ENCODE measurements at places on chromosomes 7 and 10. TPM values are rescaled to one million over a fixed set of nuclear protein-coding genes. Genes with fewer than 3 reads are reported as not detected.

DNA sequence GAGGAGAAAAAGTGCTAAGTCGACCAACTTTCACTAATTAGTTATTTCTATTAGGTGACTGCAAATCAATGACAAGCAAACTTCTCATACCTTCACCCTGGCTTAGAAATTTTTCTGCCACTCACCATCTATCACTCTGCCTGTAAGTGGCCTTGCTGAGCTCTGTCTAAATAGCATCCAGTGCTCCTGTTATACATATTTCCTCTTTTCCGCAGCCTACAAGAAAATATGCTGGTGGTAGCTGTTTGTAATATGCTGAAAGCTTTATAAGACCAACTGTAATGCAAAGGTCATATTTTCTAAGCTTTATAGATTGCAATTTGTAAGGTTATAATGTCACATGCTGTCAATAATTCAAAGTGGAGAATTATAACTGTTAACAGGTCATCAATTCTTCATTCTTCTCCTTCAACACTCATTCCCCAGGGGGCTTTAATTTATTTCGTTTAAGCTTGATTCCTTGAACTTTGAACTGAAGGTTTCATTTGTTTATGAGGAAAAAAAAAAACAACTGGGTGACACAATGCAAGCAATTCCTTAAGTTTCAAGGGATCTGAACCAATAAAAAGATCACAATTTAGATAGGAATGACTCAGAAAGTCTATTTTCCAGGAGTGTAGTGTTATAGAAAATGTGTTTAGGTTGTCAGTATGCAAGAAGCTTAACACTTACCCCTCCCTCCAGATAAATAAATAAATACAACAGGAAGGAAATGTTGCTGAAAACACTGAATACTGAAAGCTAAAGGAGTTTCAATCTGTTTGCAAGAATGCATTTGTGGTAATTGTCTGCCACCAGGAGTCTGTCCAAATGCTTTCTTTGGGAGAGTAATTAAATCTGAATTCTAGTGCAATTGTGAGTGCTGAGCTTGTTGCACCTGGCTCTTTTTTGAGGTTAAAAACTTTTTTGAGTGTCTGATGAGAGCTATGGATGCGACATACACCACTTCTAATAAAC, 183.7 kb downstream of the SORCS1 start:
- no peak overlapping the region for H3K27ac ChIP-seq
- no peak overlapping the region for H3K4me3 ChIP-seq
- H3K27me3 ChIP-seq = no peaks in the 10 kb centered on the region

The LEP gene
- not detected for total RNA-seq

DNA sequence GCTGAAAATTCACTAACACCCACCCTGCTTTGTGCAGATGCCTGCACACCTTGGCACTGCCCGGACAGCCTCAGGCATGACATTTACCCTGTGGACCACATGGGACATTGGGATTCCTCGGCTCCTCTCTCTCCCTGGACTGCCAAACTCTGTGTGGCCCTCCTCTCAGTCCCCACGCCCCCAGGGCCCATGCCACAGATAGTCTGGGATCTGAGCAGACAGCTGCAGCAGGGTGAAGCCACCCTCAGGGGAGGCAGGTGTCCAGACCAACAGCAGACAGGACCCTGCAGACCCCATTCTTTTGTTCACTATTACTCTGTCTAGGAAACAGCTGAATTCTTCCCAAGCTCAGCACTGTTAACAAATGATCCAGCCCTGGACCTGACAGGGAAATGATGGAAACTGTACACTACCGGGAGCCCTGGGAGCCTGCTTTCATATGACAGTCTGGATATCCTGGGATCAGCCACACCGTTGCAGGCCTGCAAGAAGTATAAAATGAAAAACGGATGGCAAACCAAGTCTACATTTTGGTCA, 83.4 kb downstream of the VOPP1 start:
- H3K27ac ChIP-seq = no peak overlapping the region
- no peaks in the 10 kb centered on the region for H3K27me3 ChIP-seq
- H3K36me3 ChIP-seq = peaks cover 9% of the 10 kb centered on the region
- H3K4me1 ChIP-seq = no peaks in the 10 kb centered on the region
- H3K4me3 ChIP-seq = no peak overlapping the region
- DNase-seq = no peak

The ZP3 gene
- total RNA-seq = 4.8 TPM

The SPDYE1 gene
- not detected for total RNA-seq

DNA sequence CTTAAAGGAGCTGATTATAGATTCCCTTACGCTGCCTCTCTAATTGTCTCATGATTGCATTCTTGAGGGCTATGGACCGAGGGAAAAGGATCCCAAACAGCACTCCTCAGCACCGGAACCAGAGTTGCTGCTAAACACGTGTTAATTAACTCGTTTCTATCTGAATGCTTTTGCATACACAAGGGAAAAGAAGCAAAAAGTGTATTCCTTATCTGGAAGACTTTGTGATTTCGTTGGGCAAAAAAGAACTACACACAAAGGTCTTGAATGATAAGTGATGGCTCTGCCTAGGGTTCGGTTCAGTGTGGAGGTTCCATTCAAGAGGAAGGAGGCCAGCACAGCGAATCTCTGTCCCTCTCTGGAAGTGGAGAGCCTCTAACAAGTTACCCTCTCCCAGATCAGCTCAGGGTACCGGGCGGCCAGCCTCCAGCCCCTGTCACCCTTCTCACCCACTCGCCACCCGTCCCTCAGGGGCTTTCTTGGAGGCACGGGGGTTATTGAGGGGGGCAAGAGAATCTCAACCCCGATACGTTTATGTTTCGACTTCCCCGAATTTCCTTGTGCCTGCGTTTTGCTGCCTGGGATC, 515 bp upstream of the SLC4A2 start:
- H3K4me1 ChIP-seq = peaks cover 24% of the 10 kb centered on the region
- H3K4me3 ChIP-seq = peak overlapping the region; percentile 46
- peak overlapping the region; percentile 96 for H3K27ac ChIP-seq
- H3K27me3 ChIP-seq = no peaks in the 10 kb centered on the region
- peak; percentile 44 for DNase-seq
- no peaks in the 10 kb centered on the region for H3K36me3 ChIP-seq

GRCh38 chr10:28988980-28989379, 299.9 kb upstream of the LYZL1 start:
- no peaks in the 10 kb centered on the region for H3K27me3 ChIP-seq
- no peak overlapping the region for H3K27ac ChIP-seq
- no peaks in the 10 kb centered on the region for H3K36me3 ChIP-seq
- DNase-seq = no peak

DNA sequence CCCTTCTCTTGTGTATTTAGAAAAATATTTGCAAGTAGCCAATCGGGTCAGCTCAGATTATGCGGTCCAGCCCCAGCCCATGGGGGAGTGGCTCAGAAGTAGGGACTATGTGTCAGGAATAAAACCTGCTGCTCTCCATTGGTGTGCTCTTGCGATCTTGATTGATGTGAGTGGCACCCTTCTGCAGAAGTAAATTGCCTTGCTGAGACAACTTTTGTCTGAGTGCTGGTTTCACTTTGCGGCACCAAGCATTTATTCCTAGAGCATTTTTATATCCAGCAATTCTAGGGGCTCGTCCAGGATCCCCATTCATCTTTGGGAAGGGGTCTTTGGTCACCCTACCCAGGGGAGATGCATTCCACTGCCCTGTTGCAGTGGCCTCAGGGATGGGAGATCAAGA, 26.1 kb upstream of the FAM221A start:
- H3K4me1 ChIP-seq = no peaks in the 10 kb centered on the region
- H3K4me3 ChIP-seq = no peak overlapping the region
- no peak overlapping the region for H3K27ac ChIP-seq
- H3K27me3 ChIP-seq = no peaks in the 10 kb centered on the region
- no peak for DNase-seq

DNA sequence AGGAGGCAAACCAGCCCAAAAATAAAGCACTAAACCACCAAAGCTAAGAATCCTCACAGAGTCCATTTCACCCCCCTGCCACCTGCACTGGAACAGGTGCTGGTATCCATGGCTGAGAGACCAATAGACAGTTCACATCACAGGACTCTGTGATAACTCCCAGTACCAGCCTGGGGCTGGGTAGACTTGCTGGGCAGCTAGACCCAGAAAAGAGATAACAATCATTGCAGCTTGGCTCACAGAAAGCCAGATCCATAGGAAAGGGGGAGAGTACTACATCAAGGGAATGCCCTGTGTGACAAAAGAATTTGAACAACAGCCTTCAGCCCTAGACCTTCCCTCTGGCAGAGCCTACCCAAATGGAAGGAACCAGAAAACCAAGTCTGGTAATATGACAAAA, 13.6 kb upstream of the SLC25A28 start:
- no peak overlapping the region for H3K27ac ChIP-seq
- no peak for DNase-seq
- no peak overlapping the region for H3K4me3 ChIP-seq
- H3K27me3 ChIP-seq = no peaks in the 10 kb centered on the region

- H3K4me3 ChIP-seq = no peak overlapping the region
- no peaks in the 10 kb centered on the region for H3K36me3 ChIP-seq
- H3K27me3 ChIP-seq = no peaks in the 10 kb centered on the region
- no peak for DNase-seq
- H3K27ac ChIP-seq = no peak overlapping the region
- no peaks in the 10 kb centered on the region for H3K4me1 ChIP-seq
Measured at GRCh38 chr10:44822349-44822748, 88.8 kb upstream of the TMEM72 start.

The SRI gene
- 801 TPM for total RNA-seq

DNA sequence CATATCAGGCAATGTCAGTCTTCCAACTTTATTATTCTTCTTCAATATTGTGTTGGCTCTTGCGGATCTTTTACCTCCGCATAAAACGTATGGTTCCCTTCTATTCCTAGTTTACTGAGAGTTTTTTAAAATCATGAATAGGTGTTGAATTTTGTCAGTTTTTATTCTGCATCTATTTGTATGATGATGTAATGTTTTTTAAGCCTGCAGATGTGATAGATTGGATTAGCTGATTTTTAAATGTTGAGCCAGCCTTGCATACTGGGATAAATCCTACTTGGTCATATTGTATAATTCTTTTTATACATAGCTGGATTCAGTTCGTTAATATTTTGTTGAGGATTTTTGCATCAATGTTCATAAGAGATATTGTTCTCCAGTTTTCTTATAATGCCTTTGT, 9.2 kb upstream of the OR2F1 start:
- no peak for DNase-seq
- H3K27me3 ChIP-seq = no peaks in the 10 kb centered on the region
- no peaks in the 10 kb centered on the region for H3K4me1 ChIP-seq
- no peak overlapping the region for H3K4me3 ChIP-seq
